Activated T-cell treated with anti-CD3 and anti-CD28 coated beads, Interleukin-2, amount 50 U/mL, for 72 hours (primary cell): ENCODE measurements at places on chromosomes 2 and 18.

GRCh38 chr2:75533135-75533534 lies 27.6 kb downstream of the EVA1A start:
- DNase-seq = no peak

- DNase-seq = no peak
These were observed 43.4 kb downstream of the GAREM1 start for GRCh38 chr18:32427084-32427900.

GRCh38 chr2:221572821-221573429 lies 821 bp upstream of the EPHA4 start:
- DNase-seq = peak; percentile 38

DNA sequence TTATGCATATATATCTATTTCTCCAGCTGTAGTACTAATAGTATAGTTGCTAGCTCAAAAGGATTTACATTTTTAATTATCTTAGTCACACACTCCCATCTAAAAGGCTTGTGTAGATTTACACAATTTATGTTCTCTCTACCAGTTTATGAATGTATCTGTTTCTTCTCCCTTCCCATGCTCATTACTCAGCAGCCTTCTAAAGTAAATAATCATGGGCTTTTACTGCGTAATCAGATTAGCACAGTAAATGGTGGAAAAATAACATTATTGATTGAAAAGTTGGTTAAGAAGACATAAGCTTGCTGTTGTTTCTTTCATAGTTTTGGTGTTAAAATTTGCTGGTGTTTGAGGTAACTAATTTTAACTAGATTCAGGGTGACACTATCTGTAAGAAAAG lies 81.8 kb downstream of the PTPN4 start:
- no peak for DNase-seq

GRCh38 chr18:61754039-61754583 lies 138.7 kb downstream of the RNF152 start:
- no peak for DNase-seq

DNA sequence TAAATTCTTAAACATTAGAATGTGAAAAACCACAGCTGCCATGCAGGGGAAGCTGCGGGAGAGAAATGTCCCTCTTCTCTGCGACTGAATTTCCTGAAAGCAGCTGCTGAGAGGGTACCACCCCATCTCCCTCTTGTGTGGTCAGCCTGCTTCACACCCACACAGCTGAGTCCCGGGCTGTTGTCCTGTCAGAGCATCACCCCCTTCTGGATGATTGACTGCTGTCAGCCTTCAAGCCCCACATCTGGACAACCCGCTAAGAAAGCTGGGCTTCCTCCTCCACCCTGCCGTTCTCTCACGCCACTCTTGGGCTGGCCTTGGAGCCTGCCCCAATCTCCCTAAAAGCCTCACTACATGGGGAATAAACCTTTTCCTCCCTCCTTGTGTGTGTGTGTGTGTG lies 26.0 kb downstream of the SH3YL1 start:
- no peak for DNase-seq

DNA sequence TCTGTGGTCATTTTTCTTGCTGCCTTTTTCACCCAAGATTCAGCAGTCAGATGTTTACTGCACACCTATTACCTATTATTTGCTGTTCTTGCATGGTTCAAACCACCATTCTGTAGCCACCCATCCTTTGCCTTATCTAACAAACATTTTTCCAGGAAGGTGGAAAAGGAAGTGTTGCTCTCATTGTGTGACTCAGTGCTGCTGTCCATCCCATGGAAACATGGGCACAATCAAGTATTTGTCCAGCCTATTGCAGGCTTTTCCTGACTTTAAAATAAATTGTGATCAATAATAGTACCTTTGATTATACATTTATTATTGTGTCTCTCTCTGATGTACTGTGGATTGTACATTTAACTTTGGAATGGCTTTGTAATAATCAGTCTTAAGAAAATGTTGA lies 53.2 kb downstream of the USP14 start:
- DNase-seq = no peak

- no peak for DNase-seq
These were observed 29.2 kb upstream of the MFF start for GRCh38 chr2:227295806-227296205.

DNA sequence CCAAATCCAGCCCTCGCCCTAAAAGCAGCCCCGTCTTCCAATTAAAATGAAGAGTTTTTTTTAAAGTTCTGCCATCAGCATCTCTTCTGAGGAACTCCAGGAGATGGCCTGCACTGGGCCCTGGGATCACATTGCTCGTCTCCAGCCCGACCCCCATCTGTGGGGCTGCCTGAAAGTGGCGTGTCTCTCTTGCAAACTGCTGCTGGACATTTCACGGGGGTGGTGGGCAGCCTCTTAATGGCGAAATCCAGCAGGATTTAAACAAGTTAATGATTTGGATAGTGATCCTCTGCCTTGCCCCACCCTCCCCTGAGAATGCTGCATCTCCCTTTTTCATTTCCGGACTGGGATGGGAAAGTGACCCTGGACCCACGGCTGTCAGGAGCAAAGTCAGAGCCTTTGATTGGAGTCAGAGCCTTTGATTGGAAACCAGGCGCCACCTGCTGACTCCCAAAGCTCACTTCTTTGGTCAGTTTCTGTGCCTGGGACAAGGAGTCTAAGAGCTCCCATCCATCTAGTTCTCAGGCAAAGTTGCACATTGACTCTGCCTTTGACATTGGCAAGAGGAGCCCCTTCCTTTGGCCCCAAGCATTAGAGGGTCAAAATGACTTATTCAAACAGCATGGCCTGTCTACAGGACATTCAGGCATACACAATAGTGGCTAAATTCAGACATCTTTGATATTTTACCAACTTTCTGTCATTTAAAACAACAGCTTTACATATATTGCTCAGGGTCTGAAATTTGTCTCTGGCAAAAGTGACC lies 155.2 kb downstream of the SH3BP4 start:
- DNase-seq = peak; percentile 10

- no peak for DNase-seq
These were observed 35.8 kb upstream of the GRB14 start for GRCh38 chr2:164657129-164657528.
